HCT116 (cell line): ENCODE measurements at places on chromosomes 3 and 15. TPM values are rescaled to one million over a fixed set of nuclear protein-coding genes. Genes with fewer than 3 reads are reported as not detected.

The DISP2 gene
- 3.3 TPM for total RNA-seq

The DZIP3 gene
- total RNA-seq: 19.4 TPM

The MB21D2 gene
- total RNA-seq: 2.8 TPM

The PP2D1 gene
- not detected for total RNA-seq

The UMPS gene
- 41.3 TPM for total RNA-seq

The GREM1 gene
- total RNA-seq: 0.66 TPM

The ARPP19 gene
- total RNA-seq: 163 TPM

The CA12 gene
- total RNA-seq: 1.8 TPM

The SYNPR gene
- not detected for total RNA-seq

The ZDHHC23 gene
- 22.8 TPM for total RNA-seq

The SPCS1 gene
- total RNA-seq: 124 TPM

The TEX55 gene
- total RNA-seq: not detected

The ARIH2 gene
- total RNA-seq: 105 TPM

The CCR2 gene
- total RNA-seq: not detected
